ENCODE measurements at places on chromosomes 12 and 14.
A peak's percentile ranks its signal among the peaks of the same experiment; 100 is the strongest.

GRCh38 chr12:34625116-34625515, 602.8 kb downstream of the ALG10 start:
- no peak for DNase-seq

GRCh38 chr12:1838205-1838993, 18.0 kb downstream of the LRTM2 start:
- peak; percentile 28 for DNase-seq

GRCh38 chr12:11963841-11964471, 106.8 kb upstream of the BCL2L14 start:
- DNase-seq: no peak

DNA sequence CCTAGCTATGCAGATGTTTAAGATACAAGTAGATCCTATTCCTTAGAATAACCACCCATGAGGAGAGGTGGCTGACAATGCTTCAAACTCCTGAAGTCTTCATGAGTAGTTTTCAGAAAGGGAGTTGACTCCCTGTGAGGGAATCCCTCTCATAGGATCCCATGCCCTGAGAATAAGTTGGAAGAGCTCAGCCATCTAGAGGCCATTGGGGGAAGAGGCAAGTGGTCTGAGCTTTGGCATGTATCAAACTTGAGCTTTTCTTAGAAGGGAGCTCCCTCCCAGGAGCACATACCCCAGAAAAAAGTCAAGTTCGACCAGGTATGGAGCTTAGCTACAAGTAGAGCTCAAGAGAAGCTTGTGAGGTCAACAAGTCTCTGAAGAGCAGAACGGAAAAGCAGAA, 165.7 kb upstream of the RBM19 start:
- no peak for DNase-seq

DNA sequence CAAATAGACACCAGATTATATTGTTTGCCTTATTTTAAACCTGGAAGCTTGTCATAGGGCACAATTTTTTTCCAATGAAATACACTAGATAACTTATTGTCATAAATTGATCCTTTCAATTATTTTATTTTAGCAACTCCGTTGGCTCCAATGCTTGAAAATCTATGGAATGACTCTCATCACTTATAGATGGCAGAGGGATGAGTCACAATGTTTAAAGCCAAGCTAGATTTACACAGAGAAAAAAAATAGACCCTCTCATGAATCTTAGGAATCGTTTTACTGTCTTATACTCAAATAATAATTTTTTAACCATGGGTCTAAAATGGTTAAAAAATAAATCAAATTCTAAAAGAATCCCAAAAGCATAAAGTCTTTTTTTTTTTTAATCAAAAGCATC, 1276.6 kb upstream of the FLRT2 start:
- no peak for DNase-seq

GRCh38 chr12:90305379-90305778, 596.7 kb upstream of the ATP2B1 start:
- no peak for DNase-seq

DNA sequence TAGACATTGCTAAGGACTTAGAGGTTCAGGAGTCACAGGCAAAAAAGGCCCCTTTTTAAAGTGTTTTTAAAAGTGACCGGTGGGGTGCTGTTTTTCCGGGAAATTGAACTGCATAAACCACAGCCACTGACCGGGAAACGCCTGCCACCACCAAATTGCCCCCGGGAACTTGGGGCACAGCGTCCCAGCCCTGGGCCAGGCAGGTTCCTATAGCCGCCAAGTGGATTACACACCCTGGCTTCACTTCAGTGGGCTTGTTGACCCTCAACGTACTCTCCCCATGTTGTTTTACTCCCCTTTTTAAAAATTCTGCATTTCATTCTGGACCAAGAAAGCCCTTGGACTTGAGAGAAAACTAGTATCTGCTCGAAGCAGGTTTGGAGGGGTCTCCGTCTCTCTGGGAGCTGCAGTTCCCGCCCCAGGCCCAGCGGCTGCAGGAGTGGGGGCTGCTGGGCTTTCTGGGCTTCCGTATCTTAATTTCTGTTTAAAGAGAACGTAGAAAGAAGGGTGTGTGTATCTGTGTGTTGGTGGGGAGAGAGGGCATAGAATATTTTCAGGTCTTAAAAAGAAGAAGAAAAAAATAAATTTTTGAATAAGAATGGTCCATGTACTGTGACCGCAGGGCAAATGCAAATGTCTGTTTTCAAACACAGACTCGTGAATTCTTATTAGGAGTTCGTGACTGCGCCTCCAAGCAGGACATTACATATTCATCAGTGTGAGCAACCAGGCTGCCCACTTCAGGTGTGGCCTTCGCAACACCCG, 82.9 kb downstream of the PAPOLA start:
- no peak for DNase-seq

DNA sequence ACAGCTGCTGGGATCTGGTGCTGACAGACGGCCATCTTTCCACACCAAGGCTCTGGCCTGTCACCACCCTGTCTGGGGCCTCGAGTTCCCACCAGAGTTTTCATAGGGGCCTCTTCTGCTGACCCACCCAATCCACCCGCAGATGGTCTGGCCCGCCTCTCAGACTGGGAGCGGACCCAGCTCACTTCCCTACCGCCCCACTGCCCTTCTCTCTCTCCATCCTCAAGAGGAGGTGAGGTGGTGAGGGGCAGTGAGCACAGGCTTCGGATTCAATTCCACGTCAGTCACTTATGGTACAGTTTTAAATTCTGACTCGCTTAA, 12.3 kb upstream of the RPS6KL1 start:
- no peak for DNase-seq

- DNase-seq: no peak
Measured at GRCh38 chr12:2285462-2285861, 232.7 kb downstream of the CACNA1C start.
